ENCODE measurements at places on chromosomes 3 and 15.
A peak's percentile ranks its signal among the peaks of the same experiment; 100 is the strongest.

DNA sequence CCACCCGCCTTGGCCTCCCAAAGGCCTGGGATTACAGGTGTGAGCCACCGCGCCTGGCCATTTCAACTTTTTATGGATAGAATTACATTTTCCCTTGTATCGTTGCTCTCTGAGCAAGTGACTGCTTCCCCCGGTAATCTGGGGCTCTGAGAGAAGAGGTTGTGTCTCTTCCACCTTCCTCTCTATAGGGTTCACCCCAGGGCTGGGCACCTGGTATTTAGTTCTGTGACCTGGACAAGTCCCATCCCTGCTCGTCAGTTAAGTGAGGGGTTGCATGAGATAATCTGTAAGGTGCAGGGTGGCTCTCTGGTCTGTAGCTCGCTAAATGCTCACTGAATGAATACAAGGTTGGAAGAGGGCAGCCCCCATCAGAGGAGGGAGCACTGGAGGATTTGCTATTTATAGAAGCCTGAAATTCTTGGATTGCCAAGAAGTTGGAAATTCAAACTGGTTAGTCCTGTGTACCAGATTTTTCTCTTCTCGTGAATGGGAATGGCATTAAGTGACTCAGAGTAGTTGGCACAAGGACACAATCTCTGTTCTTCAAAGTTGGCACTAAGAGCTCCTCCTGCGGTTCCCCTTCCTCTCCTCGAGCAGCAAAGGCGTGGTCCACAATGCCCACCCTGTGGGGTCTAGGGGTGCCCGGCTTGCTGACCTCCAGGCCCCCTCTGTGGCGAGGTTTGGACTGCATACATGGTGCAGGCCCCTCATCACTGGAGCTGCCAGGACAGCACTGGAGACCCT is 68.1 kb upstream of the DLG1 start:
- no peak for DNase-seq

GRCh38 chr3:197889204-197889930 is 60.6 kb upstream of the RPL35A start:
- no peak for DNase-seq

- no peak for DNase-seq
Observed at GRCh38 chr3:111695636-111696117, 100.5 kb upstream of the ZBED2 start.

DNA sequence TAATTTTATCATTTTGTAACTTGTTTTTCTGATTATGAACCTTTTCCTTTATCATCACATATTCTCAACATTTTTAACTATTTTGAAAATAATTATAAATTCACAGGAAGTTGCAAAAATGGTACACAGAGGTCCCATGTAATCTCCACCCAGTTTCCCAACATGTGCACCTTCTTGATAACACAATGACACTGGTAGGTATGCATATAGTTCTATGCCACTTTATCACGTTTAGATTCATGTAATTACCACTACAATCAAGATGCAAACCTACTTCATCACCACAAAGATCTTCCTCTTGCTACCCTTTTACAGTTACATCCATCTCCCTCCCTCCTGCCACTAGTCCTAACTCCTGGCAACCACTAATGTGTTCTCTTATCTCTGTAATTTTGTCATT is 413.9 kb downstream of the SHQ1 start:
- DNase-seq: no peak

- no peak for DNase-seq
Observed at GRCh38 chr15:24940236-24940635, 14.6 kb upstream of the SNRPN start.

GRCh38 chr3:152109038-152109437 is 159.7 kb upstream of the MBNL1 start:
- no peak for DNase-seq

- no peak for DNase-seq
Observed at GRCh38 chr3:156602424-156602823, 47.5 kb upstream of the SSR3 start.

DNA sequence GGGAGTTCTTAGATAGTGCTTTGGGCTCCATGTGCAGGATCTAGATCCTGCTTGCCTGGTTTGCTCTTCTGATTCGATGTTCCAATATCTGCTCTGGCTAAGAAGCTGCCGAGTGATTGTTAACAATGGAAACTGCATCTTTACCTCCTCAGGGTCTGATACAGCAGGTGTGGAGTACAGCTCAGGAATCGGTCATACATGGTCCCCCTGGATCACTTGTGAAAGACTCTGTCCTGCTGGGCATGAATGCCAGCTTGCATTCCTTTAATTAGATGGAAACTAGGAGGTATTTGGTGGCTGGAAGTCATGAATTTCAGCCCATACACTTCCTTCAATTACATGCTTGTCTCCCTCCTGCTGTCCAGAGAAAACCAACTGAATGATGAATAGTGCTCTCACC is 95.3 kb downstream of the CHRNA7 start:
- DNase-seq: no peak

- DNase-seq: no peak
Observed at GRCh38 chr3:191702121-191702520, 241.2 kb downstream of the PYDC2 start.

DNA sequence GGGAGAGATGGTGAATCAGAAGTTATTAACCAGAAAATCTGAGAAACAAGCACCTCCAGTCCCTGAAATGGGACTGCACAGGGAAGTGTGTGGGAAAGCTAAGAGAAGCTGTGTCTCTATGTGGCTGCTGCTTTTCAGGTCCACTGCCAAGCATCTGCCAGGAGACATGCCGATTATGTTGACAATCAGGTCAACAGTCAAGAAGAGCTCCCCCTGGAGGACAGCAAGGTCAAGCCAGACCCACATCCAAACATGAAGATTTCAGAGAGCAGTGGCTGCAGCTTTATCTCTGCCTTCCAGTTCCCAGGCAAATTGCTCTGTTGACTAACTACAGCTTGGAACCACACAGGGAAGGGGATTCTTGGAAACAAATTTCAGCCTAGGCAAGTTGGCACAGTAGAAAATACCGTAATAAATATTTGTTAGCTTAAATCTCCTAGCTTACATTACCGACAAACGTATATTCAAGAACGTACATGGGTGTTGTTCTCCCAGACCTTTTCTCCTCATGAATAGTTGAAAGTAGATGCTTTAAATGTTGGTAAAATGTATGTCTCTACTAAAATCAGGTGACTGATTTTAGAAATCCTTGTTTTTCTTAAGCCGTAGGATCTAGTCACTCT is 394.5 kb upstream of the RARB start:
- peak; percentile 20 for DNase-seq

GRCh38 chr15:69665641-69666111 is 213.1 kb downstream of the RPLP1 start:
- DNase-seq: no peak

DNA sequence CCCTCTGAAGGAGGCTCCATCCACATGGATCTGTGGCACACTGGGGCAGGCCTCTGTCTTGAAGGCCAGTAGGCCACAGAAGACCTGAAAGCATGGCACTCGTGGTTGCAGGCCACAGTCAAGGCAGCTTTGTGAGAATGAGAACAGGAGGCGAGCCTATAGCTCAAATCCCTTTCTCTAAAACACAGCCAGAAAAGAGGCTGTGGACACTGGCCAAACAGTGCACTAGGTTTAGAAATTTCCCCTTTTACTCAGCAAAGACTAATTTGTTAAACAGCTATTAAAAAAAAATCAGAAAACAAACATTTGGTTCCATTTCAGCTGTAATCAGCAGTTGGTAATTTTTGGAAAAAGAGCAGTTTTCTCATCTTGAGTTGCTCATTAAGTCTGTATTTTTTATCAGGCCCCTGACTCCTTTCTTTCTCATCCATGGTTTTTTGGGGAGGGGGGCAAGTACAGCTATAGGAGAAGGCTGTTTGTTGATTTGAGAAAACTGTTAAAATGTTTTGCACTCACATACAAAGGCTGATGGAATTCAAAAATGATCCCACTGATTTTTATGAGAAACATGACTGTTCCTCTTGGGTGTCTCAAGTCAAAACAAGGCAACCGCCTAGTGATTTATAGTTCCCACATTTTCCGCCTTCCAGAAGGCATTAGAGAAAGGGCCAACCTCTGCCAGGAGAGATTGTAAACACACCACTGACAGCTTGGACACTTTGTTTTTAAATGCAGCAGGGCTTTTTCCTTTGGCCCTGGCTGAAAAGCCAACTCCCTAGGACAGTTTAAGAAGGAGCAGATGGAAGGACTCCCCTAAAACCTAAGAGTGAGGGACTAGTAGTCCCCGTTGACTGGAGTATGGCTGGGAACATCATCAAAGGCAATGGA is 28.1 kb downstream of the PARP16 start:
- DNase-seq: no peak

DNA sequence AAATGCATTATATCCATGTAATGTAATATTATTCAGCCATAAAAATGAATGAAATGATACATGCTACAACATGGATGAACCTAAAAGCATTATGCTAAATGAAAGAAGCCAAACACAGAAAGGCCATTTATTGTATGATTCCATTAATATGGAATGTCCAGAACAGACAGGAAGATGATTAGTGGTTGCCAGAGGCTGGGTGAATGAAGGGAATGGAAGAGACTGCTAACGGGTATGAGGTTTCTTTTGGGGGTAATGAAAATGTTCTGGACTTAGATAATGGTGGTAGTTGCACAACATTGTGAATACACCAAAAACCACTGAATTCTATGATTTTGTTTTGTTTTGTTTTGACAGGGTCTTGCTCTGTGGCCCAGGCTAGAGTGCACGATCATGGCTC is 61.6 kb upstream of the MAP4 start:
- DNase-seq: no peak

- no peak for DNase-seq
Observed at GRCh38 chr15:92395098-92395635, 1.5 kb downstream of the ST8SIA2 start.

GRCh38 chr3:146026547-146026946 is 134.4 kb downstream of the PLOD2 start:
- no peak for DNase-seq

- DNase-seq: no peak
Observed at GRCh38 chr3:150035301-150035779, 64.6 kb upstream of the PFN2 start.

DNA sequence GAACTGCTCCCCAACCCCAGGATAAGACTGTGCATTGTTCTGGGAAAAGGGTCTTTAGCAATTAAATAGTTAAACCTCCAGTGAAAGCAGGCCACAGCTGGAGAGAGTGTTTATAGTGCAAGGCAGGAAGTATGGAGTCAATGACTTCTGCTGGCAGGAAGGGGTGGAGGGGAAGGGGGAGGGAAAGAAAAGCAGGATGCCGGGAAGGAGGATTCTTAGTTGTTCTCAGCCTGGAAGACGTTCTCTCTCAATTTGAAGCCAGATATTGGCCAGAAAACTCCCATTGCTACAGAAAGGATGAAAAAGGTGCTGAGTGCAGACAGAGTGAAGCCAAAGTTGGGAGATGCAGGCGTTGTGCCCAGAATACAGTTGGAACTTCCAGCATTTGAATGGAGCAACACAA is 35.7 kb upstream of the ACTL6A start:
- no peak for DNase-seq

DNA sequence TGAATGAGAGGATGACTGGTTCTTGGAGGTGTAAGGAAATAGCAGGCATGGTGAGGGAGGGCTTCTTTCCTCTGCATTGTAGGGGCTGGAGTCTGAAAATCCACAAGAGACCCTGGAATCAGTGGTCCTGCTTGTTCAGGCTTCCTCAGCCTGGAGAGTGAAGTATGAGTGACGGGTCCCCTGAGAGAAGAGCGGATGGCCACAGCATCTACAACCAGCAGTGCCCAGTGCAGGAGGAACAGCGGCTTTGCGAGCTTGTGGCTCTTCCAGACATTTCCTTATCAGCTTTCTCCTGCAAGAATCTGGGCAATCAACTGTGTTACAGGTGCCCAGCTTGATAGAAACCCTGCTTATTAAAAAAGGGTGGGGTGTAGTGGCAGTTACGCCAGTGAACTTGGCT is 97.0 kb upstream of the HES1 start:
- no peak for DNase-seq

DNA sequence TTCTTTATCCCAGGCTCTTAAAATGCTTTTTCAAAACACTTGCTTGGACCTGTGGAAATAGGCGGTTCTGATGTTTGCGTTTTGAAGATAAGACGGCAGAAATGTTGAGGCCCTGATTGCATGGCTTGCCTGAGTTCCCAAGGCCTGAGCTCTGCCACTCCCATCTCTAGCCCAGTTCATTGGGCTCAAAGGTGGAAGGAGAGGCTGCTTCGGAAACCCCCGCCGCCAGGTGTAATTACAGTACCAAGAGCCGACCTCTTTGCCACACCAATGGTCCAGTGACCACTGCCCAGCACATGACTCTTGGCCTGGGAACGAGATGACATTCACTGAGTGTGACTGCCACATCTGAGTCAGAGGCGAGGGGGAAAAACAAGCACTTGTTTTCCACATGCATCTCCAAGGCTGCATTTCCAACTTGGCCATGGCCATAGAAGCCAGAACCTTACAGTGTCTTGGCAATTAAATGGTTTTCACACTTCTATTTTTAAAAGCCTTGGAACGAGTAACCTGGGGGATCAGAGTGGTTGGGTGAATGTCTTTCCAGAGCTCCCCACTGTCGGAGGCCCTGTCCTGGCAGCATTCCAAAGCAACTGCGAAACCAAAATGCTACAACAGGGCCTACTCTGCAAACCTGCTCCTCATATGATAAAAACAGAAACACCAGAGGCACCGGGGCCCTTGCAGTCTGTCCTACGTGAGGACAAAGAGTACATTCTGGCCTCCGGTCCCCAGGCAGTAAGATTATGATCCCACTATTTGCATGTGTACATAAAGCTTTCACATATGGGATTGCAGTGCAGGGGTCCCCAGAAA is 63.8 kb upstream of the CGNL1 start:
- no peak for DNase-seq

DNA sequence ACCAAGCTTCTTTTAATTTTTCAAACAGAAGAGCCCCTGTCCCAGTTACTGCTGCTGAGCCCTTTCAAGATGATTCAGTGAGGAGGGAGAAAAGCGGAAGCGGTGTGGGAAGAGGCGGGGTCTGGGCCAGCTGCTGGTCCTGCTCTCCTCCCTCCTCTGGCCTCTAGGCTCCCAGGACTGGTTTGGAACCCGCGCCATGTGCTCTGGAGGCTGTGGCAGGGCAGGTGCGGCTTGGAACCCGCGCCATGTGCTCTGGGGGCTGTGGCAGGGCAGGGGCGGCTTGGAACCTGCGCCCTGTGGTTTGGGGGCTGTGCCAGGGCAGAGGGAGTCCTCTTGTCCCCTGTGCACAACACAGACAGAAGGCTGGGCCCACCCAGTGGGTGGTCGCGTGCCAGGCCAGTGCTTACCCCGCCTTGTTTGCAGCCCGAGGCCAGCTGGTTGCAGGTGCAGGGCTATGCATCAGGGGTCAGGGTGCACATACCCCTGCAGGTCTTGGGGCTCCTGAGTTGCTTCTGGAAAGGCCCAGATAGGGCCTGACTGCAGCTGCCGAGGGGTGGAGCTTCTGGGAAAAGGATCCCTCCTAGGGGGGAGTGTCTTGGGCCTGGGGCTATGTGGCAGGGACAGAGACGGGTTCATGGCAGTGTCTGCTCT is 12.2 kb downstream of the ALG1L2 start:
- DNase-seq: no peak

Data from Panc1 (cell line).